GOT3 (cell line): ENCODE measurements at places on chromosomes 12 and 14.

DNA sequence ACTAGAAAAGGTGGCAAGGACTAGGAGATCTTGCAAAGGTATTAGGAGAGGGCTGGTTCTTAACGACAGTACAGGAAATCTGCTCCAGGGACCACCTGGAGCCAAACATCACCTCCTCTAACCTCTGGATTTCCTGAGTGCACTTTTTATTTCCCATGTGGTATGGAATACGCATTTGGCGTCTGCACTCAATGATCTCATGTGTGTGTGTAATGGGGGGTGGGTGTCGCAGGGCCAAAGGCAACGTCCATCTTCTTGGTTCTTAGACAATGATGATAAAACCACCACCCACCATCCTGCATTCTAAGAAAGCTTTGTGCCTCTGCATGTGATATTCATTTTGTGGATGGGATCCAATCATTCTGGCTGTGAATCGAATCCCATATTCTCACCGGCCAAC lies 68.8 kb downstream of the CLMN start:
- DNase-seq, result no peak

DNA sequence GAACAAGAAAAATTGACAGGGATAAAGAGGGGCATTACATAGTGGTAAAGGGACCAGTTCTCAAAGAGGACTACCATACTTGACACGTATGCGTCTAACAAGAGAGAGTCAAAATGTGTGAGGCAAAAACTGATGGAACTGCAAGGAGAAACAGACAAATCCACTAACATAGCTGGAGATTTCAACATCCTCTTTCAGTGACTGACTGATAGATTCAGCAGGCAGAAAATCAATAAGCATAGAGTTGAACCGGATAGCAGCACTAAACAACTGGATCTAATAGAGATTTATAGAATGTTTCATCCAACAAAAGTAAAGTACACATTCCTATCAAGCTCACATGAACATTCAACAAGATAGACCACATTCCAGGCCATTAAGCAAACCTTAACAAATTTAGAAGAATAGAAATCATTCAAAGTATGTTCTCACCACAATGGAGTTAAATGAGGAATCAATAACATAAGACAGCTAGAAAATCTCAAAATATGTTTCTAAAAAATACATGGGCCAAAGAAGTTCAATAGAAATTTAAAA lies 16.1 kb upstream of the CRACR2A start:
- DNase-seq, result no peak

GRCh38 chr14:96096639-96097610 lies 57.8 kb downstream of the C14orf132 start:
- no peak for DNase-seq

GRCh38 chr12:95337146-95337545 lies 119.5 kb downstream of the VEZT start:
- DNase-seq, result no peak

DNA sequence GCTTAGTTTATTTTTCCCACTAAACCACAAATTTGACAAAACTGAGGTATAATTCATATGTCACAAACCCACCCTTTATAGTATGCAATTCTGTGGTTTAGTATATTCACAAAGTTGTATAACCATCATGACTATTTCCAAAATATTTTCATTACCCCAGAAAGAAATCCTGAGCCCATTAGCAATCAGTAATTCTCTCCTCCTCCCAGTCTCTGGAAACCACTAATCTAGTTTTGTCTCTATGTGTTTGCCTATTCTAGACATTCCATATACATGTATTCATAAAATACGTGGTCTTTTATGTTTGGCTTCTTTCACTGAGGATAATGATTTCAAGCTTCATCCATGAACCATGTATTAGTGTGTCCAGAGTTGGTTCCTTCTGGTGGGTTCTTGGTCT lies 267.6 kb downstream of the AEBP2 start:
- no peak for DNase-seq

DNA sequence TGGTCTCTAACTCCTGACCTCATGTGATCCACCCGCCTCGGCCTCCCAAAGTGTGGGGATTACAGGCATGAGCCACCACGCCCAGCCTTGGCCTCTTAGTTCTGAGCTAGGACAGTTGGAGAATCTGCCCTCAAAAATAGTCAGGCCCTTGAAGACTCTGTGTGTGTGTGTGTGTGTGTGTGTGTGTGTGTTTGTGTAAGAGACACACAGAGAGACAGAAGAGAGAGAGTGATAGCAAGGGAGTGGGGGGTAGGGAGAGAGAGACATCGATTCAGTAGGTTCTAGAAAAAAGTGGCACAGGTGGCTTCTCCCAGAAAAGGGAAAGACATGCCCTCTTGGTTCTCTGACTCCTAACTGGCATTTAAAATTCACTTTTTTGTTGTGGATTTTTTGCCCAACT lies 5.4 kb downstream of the HNF1A start:
- no peak for DNase-seq

GRCh38 chr12:105993766-105994555 lies 144.8 kb downstream of the NUAK1 start:
- DNase-seq, result no peak

DNA sequence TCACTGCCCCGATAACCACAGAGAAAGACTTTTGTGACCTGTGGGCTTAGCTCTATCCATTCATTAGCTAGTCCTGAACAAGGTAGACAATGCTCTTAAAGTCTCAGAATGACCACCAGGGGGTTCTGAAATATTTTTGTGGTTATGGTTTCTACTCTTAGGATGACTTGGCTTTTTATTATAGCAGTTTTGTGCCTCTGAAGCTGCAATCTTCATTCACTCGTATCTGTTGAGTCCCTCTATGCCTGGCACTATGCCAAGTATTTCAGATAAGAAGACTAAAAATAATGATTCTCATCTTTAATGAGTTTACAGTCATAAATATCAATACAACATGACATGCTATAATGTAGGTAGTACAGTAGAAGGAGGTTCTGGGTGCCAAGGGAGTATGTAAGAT lies 130.8 kb upstream of the TRHDE start:
- no peak for DNase-seq

DNA sequence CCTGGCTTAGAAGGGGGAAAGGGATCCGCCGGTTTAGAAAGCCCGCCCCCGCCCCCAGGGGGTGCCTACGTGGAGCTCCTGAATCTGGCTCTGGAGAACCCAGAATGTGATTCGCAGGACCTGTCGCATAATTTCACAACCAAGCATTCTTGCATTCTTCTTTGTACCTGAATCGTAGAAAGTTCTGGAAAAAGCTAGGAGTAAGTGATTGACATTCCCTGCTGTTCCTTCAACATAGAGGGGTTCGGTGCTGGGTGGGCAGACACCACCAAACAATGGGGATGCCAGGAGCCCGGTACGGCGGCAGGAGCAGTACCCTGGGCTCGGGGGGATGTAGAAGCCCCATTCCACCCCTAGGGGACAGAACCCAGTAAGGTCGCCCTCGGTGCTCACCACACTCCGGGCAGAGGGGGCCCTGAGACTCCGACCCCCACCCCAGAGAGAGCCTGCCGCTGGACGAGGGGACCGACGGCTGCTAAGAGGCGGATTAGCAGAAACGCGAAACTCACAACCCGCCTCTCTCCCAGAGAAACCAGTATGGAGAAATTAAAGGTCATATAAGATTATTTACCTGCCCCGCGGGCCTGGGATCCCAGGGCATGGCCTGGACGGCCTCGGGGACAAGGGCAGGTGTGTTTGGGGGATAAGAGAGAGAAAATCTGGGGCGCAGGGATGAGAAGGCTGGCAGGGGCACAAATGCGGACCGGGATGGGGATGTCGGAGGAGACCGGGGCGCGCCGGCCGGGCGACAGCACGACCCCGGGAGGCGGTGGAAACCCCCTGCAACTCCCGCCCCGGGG lies 520 bp downstream of the CSRP2 start:
- no peak for DNase-seq

- DNase-seq, result peak; percentile 25
Observed at GRCh38 chr12:126772171-126772864, 1494.7 kb upstream of the TMEM132C start.

DNA sequence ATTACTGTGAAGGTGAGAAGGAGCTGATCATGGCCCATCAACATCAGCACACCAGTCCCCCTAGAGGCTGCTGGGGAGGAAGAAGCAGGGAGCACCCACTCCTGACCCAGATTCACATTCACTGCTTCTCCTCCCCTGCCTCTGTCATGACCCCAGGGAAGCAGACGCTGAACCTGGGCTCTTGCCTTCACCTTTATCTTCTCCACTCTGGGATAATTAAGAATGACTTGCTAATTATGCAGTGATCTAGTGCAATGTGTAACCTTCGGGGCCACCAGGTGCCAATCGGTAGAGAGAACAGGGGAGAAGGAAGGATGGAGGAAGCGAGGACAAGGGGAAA lies 44.4 kb upstream of the IQSEC3 start:
- DNase-seq, result no peak

DNA sequence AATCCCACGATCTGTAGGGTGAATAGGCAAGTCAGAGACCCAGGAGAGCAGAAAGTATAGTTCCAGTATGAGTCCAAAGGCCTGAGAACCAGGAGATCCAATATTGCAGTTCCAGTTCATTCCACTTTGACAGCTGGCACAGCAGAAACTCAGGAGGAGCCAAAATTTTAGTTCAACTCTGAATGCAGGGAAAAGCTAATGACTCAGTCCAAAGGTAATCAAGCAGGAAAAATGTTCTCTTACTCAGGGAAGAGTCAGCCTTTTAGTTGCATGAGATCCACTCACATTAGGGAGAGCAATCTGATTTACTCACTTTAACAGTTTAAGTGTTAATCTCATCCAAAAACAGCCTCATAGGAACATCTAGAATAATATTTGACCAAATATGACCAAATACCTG lies 130.2 kb upstream of the LRFN5 start:
- DNase-seq, result no peak

- no peak for DNase-seq
Observed at GRCh38 chr12:57129889-57130288, 1.6 kb downstream of the LRP1 start.

- DNase-seq, result no peak
Observed at GRCh38 chr12:57069523-57069922, 9.1 kb downstream of the NEMP1 start.

DNA sequence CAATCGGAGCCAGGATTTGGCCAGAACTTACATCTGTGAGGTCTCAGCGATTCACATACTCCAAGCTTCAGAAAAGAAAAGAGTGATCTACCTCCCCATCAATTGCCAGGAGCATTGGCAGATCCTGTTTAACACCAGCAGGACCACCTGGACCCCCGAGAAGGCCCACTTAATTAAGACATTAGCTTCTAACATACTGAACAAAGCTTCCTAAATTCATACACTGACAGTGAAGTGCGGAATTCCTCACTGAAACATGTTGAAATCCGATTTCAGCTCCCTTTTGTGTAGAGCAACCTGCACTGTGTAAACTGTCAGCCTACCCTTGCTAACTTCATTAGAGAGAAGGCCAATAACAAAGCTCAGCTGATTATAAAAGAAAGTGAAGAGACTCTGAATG lies 274.0 kb downstream of the NOVA1 start:
- DNase-seq, result no peak

DNA sequence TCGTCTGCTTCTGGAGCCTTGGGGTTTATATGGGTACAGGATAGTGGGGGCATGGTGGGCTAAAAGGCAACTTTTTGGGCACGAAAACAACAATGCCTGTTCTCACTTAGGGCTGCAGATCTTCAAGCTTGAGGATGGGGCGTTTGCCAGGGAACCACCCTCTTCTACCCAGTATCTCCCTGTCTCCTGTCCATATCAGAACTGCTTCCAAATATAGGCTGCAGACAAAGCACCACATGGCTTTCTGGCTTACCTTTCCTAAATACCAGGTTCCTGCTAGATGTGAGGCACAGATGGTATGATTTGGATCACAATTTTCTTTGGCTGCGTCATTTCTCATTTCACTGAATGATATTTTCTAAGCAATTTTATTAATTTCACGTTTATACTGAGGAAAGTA lies 70.4 kb downstream of the CMAS start:
- DNase-seq, result no peak

DNA sequence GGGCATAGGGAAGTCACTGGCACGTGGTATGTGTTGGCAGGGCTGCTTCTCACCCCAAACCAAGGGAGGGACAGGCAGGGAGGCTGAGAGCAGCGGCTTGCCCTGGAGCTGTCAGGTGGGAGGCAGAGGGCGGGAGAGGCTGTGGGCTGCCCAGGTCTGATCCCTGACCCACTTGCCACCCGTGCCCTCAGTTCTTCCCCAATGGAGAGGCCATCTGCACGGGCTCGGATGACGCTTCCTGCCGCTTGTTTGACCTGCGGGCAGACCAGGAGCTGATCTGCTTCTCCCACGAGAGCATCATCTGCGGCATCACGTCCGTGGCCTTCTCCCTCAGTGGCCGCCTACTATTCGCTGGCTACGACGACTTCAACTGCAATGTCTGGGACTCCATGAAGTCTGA lies 4.7 kb downstream of the GNB3 start:
- DNase-seq, result no peak

GRCh38 chr12:52238207-52238840 lies 5.3 kb downstream of the KRT7 start:
- DNase-seq, result no peak

- no peak for DNase-seq
Observed at GRCh38 chr14:103898204-103898603, 30.1 kb upstream of the TDRD9 start.

GRCh38 chr12:14956024-14956891 lies 5.1 kb downstream of the ARHGDIB start:
- DNase-seq, result no peak

DNA sequence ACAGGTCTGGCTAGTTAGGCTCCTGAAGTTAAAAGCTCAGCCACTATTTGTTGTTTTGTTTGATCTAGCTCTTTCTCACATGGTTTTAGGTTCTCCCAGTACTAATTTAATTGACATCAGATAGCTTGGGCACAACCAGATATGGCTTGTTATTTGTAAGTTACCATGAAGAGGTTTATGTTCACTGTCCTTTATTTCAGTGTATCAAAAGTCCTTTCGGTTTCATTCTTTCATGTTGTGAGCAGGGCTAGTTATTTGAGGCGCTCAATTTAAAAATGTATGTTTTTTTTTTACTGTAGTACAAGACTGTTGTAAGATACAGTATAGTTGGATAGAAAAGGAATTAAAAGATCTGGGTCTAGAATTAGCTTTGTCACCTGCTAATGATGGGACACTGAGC lies 7.0 kb downstream of the GPX2 start:
- DNase-seq, result no peak
